Activated naive CD8-positive, alpha-beta T cell treated with anti-CD3 and anti-CD28 coated beads for 36 hours (primary cell): ENCODE measurements at places on chromosomes 4 and X. TPM values are rescaled to one million over a fixed set of nuclear protein-coding genes. Genes with fewer than 3 reads are reported as not detected.

DNA sequence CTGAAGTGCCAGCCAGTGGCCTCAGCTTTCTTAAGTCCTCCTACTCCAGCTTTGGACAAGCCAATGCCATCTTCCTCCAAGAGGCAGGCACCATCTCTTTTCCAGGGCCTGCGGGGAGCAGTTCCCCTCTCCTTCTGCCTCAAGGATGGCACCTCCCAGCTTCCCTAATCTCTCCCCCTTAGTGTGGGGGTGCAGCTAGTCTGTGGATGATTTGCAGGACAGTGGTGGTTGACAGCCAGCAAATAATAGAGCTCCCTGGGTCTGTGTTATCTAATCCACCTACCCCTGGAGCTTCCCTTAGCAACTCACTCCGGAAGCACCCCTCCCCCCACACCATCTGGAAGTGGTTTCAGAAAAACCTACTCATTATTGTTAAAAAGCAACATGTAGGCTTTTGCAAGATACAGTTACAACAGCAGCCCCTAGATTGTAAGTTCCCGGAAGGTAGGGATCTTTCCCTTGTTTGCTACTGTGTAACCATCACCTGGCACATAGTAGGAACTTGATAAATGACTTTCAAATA lies 247.1 kb downstream of the BCOR start:
- DNase-seq, result peak; percentile 21

DNA sequence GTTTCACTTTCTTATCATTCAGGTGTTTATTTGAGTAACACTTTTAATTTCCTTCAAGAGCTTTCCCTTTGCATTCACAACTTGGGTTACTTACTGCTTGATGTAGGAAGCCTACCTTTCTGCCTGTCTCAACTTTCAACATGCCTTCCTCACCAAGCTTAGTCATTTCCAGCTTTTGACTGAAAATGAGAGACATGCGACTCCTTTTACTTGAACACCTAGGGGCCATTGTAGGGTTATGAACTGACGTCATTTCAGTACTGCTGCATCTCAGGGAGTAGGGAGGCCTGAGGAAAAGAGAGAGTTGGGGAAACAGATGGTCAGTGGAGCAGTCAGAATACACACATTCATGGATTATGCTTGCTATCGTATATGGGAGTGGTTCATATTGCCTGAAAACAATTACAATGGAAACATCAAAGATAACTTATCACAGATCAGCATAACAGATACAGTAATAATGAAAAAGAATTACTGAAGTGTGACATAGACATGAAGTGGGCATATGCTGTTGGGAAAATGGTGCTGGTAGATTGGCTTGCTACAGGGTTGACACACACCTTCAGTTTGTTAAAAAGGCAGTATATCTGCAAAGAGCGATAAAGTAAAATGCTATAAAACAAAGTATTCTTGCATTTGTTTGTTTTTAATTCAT lies 25.7 kb downstream of the USP53 start:
- DNase-seq, result peak; percentile 31

GRCh38 chr4:145732001-145732815 lies 52.3 kb downstream of the C4orf51 start:
- no peak for DNase-seq

- no peak for DNase-seq
These were observed 17.2 kb downstream of the SMIM31 start for GRCh38 chr4:164771088-164771487.

The NPY2R gene
- not detected for total RNA-seq

DNA sequence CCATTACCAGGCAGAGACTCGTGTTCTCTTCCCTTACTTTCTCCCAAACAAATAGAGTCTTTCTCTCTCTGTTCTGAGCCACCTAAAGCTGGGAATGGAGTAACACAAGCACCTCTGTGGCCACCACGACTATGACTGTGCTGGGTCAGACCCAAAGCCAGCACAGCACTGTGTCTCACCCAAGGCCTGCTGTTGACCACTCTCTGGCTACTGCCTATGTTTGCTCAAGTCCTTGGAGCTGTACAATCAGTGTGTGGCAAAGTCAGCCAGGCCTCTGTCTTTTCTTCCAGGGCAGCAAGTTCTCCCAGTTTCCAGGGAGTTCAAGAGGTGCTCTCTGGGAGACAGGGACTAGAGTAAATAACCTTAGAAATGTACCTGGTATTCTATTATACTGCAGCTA lies 239.4 kb downstream of the FAM47A start:
- no peak for DNase-seq

DNA sequence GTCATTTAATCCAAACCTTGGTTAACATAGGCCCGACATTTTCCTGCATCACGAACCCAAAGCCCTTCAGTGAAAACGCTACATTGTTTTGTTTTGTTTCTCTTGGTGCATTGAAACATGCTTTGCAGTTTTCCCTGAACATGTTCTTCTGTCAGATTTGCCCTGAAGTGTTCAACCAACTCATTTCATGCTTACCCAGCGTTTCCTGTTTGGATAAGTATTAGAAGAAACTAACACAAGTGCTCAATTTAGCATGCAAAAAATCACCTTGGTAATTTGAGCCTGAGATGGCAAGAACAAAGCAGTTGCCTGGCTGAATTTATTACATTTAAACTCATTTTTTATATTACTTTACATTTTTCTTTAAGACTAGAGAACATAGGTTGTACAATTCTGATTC lies 160.1 kb upstream of the VCX3A start:
- DNase-seq, result no peak

DNA sequence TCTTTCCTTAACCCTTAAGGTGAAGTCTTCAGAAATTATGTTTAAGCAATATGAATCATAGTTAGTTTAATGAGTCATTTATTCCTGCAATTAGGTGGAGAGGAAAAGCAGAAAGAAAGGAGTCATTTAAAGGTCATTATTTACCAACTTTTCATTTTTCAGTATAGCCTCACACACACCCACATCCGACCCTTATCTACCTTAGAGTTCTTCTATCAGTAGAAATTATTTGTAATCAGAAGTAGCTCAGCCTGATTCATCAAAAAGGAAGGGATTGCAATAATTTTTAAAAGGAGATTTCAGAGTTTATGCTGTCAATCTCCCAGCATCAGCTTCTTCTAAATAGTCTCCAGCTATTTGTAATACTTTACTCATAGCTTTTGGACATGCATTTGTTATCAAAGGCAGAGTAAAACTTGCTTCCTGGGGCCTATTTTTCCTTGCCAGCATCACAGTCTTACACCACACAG lies 5.9 kb downstream of the ANXA10 start:
- DNase-seq, result no peak

GRCh38 chr4:25981749-25982148 lies 67.7 kb downstream of the SMIM20 start:
- DNase-seq, result no peak

GRCh38 chrX:120429776-120430540 lies 39.1 kb downstream of the LAMP2 start:
- DNase-seq, result no peak

GRCh38 chr4:47071901-47072341 lies 40.6 kb downstream of the GABRB1 start:
- no peak for DNase-seq

The ARMCX5 gene
- total RNA-seq, result 10.9 TPM

DNA sequence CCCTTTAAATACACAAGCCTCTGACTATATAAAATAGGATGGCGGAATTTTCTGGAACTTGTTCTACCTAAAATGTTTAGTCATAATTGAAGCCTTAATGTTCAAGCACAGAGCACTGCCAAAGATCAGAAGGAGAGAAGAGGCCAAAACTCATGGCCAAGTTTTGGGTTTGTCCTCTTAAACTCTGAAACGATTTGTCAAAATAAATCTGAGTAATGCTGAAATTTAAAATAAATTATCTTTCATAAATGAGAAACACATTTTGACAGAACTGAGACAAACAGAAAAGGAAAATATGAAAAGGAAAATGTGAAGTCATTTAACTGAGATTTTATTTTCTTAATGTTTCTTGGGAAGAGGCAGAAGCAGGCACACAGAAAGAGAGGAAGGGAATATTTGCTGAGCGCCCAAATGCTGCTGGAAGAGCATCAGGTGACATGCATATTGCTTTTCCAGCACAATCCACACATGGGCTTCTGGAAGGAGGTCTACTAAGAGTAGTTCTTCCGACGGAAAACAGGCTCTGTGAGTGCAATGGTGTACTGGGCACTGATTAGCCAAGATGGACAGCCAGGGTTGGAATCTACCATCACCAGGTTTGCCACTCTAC lies 47.4 kb upstream of the ZNF518B start:
- DNase-seq, result no peak

The FANCB gene
- 14.0 TPM for total RNA-seq

DNA sequence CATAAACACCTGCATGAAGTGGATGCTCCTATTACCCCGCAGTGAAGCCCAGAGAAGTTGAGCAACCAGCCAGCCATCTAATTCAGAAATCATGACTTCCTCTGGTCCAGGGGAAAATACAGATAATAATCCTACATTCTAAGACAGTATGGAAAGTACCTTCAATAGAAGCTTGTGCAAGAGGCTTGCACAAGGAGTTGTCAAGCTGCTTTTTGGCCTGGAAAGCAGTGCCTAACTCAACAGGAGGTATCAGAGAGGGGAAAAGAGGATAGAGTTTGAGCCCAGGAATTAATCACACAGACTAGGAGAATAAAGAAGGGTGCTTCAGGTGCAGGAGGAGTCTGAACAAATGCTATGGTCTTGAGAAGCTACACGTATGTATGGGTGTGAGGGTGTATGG lies 26.7 kb downstream of the TMEM192 start:
- DNase-seq, result no peak

GRCh38 chr4:124753941-124754581 lies 41.5 kb upstream of the ANKRD50 start:
- DNase-seq, result no peak

DNA sequence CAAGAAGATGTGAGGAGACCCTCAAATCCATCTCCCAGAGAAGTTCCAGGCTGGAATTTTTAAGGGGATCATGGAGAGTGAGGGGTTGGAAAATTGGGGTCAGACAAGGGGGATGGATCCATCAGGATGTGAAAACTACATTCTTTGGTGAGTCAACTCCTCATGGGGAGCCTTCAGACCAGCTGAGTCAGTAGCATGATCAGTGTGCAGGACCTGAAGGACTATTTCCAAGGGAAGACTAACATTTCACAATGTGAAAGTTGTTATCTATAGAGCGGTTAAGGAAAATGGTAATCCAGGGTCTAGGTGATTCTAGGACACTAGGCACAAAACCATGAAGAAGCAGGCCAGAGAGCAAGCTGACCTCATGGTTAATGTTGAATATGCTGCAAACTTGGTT lies 38.6 kb upstream of the CEP135 start:
- no peak for DNase-seq

- DNase-seq, result no peak
These were observed 780 bp upstream of the NKRF start for GRCh38 chrX:119607018-119607389.

The HGFAC gene
- not detected for total RNA-seq

DNA sequence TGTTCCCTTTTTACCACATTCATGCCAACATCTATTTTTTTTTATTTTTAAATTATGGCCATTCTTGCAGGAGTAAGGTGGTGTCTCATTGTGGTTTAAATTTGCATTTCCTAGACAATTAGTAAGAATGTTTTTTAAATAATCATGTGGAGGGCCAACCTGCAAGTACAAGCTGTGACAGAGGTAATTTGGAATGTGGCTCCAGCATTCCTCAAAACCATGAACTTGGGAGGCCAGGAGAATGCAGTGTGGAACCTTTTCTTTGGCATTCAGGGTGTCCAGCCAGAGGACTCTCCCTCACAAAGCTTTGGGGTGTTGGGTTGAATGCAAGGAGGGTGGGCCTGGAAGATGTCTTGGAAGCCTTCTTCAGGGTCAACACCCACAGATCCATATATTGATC lies 7.3 kb upstream of the TMEM185A start:
- DNase-seq, result no peak

The NKX3-2 gene
- not detected for total RNA-seq

DNA sequence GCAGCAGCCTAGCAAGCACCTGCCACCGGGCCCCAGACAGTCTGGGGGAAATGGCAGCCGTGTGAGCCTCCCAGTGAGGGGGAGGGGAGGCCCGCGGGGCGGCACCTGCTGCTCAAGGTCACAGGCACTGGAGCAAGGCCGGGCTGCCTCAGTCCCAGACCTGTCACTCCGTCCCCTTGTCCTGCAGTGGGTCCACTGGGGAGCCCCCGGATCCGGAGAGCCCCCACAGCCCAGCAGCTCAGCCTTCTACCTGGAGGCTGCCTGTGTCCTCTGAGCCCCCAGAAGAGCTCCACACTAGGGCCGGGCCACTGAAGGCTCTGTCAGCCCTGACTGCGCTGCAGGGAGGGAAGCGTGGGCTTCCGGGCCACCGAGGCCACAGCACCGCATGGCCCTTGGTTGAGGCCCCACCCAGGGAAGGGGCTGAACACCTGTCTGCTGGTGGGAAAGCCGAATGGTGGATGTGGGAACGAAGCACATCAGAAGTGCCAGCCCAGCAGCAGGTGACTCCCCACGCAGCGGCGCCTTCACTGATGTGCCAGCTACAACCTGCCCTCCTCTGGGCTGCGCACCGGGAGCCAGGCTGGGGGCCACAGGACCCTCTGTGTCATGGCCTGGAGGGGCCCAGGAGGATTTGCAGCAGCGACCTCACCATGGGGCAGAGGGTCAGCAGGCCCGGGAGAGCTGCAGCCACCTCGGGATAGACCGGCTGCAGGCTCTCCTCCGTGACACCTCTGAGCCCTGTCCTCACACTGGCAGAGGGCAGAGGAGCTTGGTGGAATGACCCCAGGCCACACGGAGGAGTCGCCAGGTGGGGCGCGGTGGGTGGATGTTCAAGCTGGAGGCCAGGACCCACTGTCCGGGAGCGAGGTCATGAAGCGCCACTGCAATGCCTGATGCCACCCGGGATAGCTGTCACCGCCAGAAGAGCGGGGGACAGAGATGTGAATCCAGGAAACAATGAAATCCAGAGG lies 35.0 kb upstream of the MXD4 start:
- DNase-seq, result peak; percentile 26

- DNase-seq, result no peak
These were observed 38.6 kb upstream of the AGA start for GRCh38 chr4:177480795-177481194.

- peak; percentile 36 for DNase-seq
These were observed 71.0 kb downstream of the AFF1 start for GRCh38 chr4:87005690-87006425.

DNA sequence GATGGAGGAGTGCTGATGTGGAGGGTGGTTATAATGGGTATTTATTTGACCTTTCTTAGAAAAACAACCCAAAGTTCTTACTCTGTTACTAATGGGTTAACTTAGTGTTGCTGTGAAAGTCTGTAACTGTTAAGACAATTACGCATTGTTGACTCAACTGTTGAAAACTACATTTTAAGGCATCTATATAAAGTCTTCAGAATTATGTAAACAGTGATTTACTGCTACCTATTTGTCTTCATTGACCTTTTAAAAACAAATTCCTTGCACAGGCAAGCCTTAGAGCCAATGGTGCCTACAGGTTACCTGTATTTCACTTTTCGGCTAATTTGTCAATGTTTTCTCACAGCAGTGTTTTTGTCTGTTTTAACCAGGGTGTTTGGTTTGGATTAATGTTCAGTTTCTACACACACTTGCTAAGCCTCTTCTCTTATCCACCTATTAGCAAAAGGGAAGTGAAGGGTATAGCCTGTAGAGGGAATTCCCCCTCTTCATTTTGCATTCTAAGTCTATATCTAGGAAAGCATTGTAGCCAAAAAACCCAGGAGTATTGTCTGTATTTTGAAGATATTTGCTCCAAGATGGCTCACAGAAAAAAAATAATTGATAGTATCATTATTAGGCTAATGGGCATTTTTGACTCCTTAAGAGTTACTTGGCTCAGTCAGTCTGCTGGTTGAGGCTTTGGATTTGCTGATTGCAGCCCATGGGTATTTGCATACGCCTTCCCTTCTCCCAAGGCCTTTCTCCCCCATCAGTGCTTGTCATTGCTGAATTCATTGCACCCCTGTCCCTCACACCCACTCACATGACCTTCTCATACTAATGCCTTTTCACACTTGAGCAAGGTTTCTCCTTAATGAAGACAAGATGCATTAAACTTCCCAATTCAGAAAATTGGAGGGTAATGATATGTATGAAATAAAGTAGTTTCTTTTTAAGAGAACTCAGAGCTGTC lies 30.5 kb downstream of the AFF1 start:
- no peak for DNase-seq
